Activated T-helper 1 cell treated with anti-CD3 and anti-CD28 coated beads, Interleukin-2, amount 50 U/mL, for 16 hours (primary cell): ENCODE measurements at places on chromosomes 3 and 15.
A peak's percentile ranks its signal among the peaks of the same experiment; 100 is the strongest.

DNA sequence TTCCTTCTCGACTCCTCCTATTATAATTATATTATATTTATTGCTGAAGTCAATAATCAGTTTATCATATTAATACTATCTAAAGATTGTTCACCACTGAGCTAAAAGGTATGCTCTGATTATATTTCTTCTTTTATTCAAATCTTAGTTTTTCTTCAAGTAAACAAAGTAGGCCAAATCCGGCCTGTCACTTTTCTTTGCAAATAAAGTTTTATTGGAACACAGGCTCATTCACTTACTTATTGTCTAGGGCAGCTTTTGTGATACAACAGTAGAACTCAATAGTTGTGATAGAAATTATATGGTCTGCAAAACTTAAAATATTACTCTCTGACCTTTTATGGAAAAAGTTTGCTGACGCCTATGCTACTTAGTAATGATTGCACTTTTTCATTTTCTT lies 92.4 kb upstream of the DNAJC19 start:
- DNase-seq = no peak

DNA sequence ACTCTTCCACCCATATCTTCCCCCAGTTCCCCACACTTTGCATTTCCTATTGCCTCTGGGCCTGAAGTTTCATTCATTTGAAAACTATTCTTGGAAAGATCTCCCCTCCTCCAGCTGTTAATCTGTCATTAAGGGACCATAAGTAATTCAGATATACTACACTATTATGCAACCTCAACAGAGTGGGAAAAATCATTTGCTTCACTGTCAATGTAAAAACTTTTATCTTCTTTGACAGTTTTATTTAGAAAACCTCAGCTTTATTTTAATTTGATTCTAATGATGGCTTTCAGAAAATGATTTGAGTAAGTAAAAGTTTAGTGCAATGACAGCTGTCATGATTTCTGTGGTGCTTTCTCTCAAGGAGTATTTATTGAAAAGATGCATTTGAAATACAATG lies 435.3 kb upstream of the KCNMB2 start:
- no peak for DNase-seq

DNA sequence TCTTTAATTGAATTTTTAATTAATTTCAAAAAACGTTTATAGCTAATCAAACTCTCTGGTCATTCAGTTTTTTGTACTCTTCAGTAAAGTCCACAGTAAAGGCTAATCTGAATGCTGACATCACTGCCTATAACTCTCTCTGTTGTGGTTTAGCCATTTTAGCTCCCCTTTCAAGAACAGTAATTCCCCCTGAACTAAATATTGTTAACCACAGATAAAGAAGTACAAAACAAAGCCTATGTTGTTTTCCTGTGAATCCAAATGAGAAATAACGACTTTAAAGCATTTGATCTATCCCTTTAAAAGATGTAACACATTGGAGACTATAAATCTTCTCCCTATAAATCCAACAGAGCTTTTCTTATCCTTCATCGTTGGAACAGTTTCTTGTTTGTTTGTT lies 94.2 kb downstream of the ZBTB20 start:
- no peak for DNase-seq

DNA sequence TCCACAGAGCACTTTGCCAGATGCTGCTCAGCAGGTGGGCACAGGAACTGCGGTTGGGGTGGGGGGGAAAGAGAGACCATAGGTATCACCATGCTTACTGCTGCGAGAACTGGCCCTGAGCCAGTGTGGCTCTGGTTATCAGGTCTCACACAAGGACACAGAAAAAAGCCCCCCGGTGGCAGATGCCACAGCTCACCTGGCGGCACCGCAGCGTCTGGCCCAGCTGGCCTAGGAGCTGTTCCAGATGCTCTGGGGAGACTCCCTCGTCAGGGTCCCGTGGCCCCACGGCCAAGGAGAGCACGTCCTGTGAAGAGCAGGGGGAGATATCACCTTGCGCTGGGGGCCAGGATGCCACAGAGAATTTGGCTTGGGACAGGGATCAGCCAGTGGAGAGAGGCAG lies 10.8 kb downstream of the CDAN1 start:
- no peak for DNase-seq

GRCh38 chr3:59381282-59381681 lies 331.5 kb upstream of the CFAP20DC start:
- no peak for DNase-seq

GRCh38 chr3:94362393-94362792 lies 299.5 kb downstream of the NSUN3 start:
- no peak for DNase-seq

DNA sequence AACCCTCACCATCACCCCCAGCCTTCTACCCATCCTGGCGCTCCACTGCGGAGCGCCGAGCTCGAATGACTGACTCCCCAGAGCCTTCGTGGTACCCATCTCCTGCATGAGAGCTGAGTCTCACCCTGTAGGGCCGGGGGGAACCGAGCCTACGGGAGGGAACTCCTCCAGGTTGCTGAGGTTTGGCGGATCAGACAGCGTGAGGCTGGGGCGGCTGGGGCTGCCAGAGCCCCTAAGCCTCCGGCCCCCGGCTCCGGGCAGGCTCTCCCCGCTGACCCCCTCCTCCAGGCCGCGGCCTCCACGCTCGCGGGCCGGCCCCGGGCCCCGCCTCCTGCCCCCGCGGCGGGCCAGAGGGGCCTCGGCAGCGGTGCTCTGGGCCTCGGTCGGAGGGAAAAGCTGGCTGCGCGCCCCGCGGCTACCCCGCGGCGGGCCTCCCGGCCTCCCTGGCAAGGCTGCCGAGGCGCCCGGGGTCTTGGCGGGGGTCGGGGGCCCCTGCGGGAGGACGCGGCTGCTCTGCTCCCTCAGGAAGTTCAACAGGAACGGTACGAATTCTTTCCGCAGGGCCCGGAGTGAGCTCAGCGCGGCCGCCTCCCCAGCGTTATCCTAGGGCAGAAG lies 643 bp downstream of the CDAN1 start:
- DNase-seq = peak; percentile 2

- DNase-seq = peak; percentile 57
Observed at GRCh38 chr15:74793135-74794028, 11.5 kb downstream of the CSK start.

DNA sequence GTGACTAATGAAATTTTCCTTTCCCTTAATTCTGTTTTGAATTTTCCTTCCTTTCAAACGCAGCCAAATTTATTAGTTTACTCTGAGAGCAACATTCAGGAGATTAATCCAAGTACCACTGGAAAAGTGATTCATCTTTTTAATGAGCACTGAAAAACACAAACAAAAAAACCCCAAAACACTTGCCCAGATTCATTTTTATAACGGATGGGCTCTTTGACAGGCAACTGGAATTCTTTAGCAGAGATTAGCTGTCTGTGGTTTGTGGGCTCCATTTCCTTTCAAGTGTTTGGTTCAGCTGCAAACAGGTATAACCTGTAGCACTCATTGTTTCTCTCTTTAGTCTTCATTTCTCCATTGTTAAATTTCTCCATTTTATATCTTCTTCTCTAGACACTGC lies 3.1 kb upstream of the POLR2M start:
- no peak for DNase-seq

DNA sequence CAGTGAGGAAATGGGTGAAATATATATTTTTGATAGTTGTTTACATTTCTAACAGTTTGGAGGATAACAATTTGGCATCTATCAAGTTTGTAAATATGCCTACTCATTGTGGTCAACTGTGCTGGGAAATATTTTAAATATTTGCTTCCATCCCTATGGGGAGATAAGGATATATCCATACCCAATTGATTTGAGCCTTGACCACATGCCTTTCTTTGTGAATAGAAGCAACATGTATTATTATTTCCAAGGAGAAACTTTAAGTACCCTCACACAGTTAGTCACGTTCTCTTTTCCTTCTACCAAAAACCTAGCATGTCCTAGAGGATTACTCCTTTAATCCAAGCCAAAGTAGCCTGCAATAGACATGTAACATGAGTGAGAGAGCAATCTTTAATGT lies 245.4 kb upstream of the CBLB start:
- DNase-seq = no peak

DNA sequence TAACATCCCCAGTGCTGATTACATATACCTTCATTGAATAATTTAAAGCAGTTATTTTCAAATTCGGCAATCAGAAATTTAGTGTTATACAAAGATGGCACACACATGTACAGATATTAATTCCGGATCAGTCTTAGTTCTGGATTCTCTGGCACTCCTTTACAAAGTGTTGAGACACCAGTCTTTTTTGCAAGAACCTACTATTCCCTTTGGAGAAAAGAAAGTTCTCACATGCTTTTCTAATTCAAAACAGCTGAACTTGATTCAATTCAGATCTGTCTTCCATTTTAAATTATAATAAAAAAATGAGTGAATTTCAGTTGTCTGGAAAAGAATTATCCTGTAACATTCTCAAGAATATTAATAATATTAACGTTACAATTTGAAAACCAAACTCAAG lies 20.4 kb downstream of the CCDC191 start:
- no peak for DNase-seq

DNA sequence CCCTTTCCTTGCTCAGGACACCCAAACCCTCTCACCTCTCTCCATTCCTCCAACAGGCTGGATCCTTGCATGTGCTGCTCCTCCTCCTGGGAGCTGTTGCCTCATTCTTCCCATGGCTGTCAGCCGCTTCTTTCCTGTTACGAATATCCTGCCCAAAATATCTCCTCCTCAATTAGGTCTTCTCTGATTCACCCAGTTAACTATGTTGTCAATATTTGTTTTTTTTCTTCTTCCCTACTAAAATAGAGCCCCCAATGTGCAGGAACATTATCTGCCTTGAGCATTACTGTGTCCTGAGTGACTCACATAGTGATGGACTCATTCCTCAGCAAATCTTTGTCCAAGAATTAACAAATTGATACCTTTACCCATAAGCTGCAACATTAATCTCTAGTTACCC lies 357.2 kb downstream of the CLSTN2 start:
- no peak for DNase-seq

GRCh38 chr3:161031134-161031533 lies 74.0 kb downstream of the B3GALNT1 start:
- DNase-seq = no peak

GRCh38 chr3:181025204-181025603 lies 35.7 kb upstream of the DNAJC19 start:
- DNase-seq = no peak
